ENCODE measurements at places on chromosomes 1 and 21.
A peak's percentile ranks its signal among the peaks of the same experiment; 100 is the strongest.

DNA sequence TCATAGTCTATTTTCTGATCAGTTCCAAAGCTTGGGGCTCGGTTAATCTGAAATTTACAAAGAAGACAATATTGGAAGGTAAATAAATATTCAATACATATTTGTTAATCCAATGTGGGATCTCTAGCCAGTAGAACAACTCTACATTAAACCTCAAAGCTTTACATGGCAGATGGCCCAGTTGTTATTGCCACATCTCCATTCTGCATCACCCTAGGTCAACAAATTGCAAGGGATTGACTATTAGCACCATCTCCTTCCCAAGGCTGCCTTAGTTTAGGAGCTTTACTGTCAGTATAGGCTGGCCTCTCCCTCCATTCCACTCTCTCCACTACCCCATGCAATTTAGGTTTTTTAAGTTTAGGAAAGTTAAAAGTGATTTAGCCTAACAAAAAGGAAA lies 69.7 kb downstream of the TTLL7 start:
- DNase-seq: no peak

DNA sequence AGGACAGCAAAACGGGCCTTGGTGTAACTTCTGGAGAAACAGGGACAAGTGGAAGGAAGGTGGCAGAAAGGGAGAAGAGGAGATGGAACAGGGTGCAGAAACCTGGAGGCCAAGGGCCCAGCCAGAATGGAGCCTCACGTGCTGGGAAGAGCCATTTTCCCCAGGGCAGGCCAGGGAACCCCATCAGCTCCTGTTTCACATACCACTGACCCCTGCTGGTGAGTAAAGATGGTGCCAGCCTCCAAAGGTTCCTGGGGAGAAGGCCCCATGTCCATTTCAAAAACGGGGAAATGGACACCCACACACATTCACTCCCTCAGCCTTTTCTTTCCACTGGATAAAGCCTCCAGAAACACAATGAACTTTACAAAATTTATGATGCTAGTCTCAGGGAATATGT lies 57.6 kb upstream of the JUN start:
- DNase-seq: no peak

DNA sequence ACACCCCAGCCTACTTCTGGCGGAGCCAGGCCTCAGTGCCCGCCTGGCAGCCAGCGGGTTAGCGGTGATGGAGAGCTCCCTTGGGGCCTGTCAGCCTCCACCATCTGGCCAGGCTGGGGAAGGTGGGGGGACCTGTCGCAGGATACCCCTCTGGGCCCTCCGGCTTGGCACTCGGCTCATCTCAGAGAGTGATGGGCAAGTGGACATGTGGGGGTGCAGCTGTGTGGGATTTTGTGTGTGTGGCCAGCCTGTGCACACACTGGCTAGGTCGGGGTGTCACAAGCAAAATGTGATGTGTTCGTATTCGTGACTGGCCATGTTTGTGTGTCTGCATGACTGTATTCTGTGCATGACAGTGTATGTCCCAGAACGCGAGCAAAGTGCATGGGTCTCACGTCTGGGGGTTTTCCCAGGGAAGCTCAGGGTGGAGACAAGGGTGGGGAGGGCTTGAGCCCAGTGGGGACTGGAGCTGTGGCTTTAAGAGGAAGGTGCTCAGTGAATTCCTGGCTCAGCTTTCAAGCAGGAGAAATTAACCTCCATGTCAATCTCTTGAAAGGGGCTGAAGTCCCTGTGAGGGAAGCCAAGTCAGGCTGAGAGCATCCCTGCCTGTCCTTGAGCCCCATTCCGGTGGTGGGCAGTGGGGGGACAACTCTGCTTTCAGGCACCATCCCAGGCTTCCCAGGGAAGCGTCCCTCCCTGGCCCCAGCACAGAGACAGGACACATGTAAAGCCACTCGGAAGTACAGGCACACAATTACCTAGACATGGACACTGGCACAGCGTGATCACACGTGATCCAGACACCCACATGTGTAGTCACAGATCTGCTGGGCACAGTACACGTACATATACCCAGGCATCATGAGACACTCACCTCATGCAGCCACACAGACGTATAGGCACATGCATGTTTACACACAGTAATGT lies 21.1 kb upstream of the ADGRB2 start:
- no peak for DNase-seq

- no peak for DNase-seq
Measured at GRCh38 chr1:86084998-86085397, 71.6 kb downstream of the COL24A1 start.

- DNase-seq: no peak
Measured at GRCh38 chr1:167110586-167110985, 16.7 kb downstream of the STYXL2 start.

GRCh38 chr1:160993544-160994193 lies 27.3 kb downstream of the F11R start:
- DNase-seq: no peak

- DNase-seq: no peak
Measured at GRCh38 chr1:45044916-45045315, 32.9 kb downstream of the UROD start.

DNA sequence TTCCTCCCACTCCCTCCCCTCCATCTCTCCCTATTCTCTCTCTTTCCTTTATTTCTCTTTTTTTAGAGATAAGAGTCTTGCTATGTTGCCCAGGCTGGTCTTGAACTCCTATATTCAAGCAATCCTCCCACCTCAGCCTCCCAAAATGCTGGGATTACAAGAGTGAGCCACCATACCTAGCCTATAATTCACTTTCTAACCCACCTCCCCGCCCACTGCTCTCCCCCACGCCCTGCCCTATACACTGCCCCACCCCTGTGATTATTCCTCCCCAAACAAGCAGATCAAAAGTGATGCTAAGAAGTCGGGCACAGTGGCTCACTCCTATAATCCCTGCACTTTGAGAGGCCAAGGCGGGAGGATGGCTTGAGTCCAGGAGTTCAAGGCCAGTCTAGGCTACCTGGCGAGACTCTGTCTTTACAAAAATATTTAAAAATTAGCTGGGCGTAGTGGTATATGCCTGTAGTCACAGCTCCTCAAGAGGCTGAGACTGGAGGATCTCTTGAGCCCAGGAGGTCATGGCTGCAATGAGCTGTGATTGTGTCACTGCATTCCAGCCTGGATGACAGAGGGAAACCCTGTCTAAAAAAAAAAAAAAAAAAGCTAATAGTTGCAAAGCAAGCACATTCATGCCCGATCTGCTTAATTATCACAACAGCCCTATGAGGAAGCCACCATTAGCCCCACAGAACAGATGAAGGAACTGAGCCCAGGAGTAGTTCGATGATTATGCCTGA lies 12.8 kb upstream of the E2F2 start:
- DNase-seq: no peak

GRCh38 chr1:47388891-47389238 lies 27.2 kb upstream of the FOXE3 start:
- DNase-seq: peak; percentile 62

- DNase-seq: no peak
Measured at GRCh38 chr1:95948023-95948422, 714.0 kb downstream of the RWDD3 start.

GRCh38 chr1:223695941-223696340 lies 16.4 kb upstream of the CAPN2 start:
- no peak for DNase-seq

GRCh38 chr1:68889471-68889870 lies 392.6 kb upstream of the DEPDC1 start:
- DNase-seq: no peak

DNA sequence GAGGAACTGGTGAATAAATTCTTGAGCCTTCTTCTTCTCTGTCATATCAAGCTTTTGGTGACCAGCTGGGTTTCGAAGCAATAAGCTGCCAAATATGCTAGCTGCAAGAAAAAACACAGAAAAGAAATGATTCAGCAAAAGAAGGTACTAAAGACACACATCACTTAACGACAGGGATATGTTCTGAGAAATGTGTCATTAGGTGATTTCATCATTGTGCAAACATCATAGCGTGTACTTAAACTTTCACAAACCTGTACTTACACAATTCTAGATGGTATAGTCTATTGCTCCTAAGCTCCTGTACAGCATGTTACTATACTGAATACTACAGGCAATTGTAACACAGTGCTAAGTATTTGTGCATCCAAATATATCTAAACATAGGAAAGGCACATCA lies 2.9 kb upstream of the MTF1 start:
- DNase-seq: no peak

- no peak for DNase-seq
Measured at GRCh38 chr1:86581231-86581630, 34.4 kb downstream of the CLCA4 start.

- no peak for DNase-seq
Measured at GRCh38 chr1:159123587-159123986, 47.0 kb upstream of the AIM2 start.

GRCh38 chr21:37700641-37701202 lies 215.5 kb downstream of the KCNJ6 start:
- DNase-seq: no peak

DNA sequence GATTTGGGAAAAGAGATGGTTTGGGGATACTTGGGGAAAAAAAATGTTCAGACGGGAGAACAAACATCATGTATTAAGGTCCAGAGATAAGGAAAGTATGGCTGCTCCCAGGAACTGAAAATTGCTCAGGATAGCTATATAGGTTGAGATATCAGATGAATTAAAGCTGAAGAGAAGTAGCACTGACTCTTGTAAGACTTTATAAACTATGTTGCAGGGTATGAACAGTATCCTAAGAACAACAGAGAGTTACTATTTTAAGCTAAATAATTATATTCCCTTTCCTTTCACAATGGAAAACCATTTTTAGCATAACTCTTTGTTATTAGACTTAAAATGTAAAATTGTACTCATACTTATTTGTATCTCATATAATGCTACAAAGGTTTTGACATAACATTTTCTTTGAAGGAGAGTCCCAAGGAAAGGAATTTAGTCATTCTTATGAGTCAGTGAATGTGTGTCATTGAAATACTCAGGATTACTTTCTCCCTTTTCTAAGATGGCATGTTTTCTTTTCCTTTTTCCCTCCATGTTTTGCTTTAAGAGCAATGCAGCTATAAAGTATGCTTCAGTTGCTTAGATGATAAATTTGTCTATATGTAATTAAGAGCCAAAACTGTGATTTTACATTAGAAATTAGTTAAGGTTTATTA lies 139.4 kb upstream of the KIAA1614 start:
- DNase-seq: no peak

DNA sequence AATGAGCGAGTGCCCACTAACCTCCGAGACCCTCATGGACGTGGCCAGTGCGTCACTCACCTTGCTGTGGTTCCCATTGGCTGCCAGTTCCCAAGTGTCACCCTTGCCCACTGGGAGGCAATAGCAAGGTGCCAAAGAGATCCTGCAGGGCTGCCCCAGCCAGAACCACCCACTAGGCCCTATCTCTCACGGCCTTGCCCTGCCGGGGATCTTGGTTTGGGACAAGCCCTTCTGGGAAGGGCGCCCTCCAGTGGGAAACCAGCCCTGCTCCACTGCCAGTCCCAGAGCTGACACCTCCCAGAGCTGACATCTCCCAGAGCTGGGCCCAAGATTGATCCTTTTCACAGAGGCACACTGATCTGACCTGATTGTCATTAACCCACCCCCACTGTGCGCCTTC lies 2.1 kb upstream of the SELENON start:
- no peak for DNase-seq

DNA sequence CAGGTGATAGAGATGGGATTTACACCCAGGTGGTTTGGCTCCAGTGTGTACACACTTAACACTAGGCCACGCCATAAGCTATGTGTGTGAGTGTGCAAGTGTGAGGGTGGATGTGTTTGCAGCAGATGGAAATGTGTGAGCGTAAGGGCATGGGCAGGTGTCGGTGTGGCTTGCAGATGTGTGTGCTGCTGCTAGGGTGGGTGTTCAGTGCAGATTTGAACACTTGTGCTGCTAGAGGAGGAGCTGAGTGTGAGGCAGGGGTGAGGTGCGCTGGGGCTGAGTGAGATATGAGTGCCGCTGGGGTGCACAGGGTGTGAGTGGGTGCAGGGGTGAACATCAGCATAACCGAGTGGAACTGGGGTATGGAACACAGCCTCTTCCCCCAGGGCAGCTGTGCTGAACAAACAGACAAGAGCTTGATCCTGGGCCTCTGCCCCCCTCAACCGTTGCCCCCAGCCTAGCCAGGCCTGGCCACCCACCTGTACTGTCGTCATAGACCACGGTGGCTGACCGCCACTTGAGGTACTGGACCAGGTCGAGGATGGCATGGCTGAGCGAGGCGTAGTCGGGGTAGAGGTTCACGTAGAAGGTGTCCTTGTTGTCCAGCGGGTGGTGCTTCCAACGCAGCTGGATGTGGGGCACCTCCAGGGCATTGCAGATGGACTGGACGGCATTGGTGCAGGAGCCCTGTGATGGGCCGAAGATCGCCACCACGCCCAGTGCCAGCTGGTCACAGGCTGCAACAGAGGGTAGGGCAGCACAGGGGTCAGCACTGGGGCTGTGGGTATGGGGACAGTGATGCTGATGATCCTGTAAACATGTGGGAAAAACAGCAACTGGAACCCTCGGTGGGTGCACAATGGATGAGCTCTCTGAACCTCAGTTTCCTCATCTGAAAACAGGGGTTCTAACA lies 153.9 kb downstream of the GRIK3 start:
- peak; percentile 24 for DNase-seq

- DNase-seq: no peak
Measured at GRCh38 chr1:167767761-167768160, 46.0 kb downstream of the MPZL1 start.

DNA sequence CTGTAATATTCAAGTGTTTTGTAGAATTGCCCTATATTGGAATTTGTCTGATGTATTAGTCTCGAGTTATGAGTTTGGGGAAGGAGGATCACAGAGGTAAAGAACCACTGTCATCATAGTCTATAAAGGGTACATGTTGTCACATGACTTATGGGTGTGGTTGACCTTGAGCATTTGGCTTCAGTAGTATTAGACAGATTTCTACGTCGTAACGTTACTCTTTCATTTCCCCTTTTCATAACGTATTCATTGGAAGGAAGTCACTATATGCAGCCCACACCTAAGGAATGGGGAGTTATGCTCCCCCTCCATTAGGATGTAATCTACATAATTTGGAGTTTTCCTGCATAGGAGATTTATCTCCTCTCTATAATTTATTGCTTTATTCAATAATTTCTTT lies 110.1 kb upstream of the VAV3 start:
- DNase-seq: no peak

DNA sequence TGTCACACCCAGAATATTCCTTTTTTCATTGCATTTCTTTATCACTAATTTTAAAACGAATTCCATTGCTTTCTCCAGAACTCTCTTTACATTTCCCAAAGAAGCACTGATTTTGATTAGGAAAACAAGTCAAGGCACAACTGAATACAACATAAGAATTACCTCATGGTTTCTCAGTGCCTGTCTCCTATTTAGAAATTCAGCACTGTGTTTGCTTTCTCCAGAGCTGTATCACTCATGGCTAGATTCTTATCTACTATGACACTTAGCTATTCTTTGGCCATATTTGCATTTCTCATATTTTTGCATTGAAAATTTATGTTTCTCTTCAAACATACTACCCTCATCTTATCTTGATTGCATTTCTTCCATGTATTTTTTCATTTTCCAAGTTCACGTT lies 1402.0 kb downstream of the MRPL39 start:
- no peak for DNase-seq

DNA sequence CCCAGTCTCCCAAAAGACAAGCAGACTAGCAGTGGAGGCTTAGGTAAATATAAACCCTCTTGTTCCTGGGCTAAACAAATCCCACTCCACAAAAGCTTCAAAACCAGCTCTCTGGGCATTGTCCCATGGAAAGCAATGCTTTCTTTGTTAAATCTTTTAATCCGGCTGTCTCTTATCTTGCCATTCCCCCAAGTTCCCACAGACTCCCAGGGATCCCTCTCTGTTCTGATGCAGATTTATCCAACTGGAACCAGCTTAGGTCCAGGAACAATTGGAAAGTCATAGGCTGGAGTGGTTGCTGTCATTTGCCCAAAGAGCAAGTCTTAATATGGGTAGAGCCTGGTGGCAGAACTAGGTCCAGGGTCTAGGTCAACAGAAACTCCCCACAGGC lies 110.1 kb upstream of the ATP1A1 start:
- no peak for DNase-seq

Data from liver (tissue), 10 donors.